ENCODE measurements at places on chromosomes 4 and X.
A peak's percentile ranks its signal among the peaks of the same experiment; 100 is the strongest.

DNA sequence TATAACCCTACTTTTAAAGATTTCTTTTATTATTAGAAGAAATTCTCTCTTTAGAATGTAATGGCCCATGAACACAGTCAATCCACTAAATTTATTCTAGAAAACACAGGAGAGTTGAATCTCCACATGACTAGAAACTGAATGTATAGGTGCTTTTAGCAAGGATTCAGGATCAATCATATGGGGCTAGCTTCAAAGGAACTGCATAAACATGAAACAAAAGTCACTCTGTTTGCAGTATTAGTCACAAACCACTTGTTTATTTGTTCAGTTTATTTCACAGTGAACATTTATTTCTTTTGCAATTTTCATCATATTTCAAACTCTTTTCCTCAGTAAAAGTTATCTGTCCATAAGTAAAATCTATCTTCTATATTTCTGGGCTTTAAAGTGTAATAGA lies 1604.6 kb downstream of the PCDH18 start:
- DNase-seq = no peak

- no peak for DNase-seq
These were observed 60.4 kb downstream of the CASP3 start for GRCh38 chr4:184588893-184589292.

DNA sequence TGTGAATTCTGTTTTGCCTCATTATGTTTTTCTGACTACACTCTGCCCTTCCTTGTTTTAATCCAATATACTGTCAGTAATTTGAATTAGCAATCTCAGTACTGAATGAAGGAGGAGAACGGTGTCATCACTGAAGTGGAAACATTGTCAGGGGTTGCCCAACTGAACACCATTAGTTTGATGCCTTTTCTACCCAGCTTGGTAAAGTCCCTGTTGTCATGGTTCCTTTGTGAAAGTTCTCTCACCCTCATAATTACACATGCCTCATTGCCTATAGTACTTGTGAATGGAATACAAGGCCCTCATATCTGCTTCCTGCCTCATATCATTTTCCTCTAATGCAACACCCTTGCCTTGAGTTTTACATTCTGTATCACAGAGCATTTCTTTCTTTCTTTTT lies 76.9 kb downstream of the RRAGB start:
- no peak for DNase-seq

DNA sequence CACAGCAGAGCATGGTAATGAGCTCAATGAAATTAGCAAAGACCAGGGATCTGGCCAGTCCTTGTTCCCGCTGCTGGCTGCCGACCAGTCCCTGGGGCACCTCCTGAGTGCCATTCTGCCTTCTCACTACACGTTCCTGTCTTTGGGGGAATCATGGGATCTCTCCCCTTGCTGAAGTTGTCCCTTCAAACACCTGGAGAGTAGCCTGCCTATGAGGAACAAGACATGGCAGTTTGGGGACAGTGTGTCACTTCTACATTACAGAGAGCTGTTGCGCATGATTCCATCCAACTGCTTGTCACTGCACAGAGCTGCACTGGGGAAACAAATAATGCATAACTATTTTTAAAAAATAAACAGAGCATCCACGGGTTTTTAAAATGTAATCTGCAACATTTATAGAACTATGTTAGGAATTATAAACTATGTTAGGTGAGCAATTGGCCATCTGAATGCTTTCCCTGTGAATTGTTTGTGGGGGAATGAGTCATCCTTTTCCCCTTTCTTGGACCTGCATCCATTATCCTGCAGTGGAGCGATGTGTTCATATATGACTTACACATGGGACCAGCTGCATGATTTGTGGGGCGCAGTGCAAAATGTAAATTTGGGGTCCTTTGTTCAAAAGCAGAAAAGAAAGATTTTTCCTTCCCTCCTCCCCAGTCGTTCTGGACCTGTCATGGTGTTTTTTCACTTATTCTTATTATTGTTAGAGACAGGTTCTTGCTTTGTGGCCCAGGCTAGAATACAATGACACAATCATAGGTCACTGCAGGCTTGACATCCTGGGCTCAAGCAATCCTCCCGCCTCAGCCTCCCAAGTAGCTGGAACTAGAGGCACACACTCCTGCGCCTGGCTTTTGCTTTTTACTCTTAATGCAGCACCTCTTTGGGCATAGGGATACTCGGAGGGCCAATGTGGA lies 115.0 kb upstream of the TBL1X start:
- no peak for DNase-seq

DNA sequence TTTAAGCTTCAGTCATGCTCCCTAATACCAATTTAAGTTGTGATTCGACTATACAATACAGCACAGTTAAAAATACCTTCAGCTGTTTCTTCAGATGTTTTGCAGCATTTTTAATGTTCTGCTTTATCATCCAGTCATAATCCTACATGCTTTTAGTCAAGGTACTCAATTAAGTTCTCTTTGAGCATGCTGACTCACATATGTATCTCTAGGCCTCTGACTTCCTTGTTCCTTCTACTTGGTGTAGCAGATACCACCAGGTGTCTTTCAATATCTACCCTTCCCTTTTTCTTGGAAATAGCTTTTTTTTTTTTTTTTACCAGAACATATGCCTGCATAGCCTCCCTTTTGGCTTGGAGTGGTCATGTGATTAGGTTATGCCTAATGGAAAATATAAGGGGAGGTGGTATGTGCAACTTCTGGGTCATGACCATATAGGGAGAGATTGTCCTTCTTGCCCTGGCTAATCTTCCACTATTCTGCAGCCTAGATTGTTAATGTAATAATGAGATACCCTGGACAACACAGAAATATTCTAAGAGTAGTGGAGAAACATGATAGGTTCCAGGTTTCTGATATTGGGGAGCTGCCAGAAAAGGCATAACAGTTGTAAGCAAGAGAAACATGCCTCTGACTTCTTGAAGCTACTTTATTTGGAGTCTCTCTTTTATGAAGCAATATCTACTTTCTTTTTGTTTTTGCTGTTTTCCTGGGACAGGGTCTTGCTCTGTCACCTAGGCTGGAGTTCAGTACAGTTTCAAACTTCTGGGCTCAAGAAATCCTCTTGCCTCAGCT lies 737.2 kb upstream of the SLIT2 start:
- no peak for DNase-seq

DNA sequence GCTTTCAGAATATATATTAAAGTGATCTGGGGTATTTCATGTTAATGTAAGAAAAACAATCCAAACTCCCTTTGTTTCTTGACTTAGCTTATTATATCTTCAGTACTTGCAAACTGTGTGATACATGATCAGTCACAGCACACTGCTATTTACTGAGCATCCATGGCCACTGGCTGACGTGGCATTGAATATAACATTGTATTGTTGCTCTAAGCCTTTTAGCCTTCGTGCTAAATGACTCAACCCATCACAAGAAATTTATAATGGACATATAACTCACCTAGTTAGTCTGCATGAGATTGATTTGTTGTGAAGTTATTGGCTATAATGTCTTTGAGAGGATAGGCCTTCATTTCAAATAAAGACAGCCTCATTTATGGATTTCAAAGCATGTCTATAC lies 642.6 kb downstream of the IL1RAPL1 start:
- no peak for DNase-seq

GRCh38 chr4:94635177-94635576 lies 122.6 kb upstream of the BMPR1B start:
- no peak for DNase-seq

DNA sequence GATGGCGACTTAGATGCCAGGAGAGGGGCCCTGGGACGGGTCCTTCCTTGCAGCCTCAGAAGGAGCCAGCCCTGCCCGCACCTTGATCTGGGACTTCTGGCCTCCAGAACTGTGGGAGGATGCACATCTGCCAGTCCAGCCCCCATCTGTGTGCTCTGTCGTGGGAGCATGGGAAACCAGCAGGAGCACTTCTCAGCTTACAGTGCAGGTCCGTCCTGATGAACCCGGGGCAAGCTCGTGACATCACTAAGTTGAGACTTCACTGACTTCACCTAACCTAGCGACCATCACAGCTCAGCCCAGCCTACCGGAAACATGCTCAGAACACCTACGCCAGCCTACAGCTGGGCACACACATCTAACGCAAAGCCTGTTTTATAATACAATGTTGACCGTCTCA lies 38.1 kb downstream of the ABLIM2 start:
- no peak for DNase-seq

GRCh38 chrX:45715748-45716147 lies 515.1 kb upstream of the DIPK2B start:
- no peak for DNase-seq

DNA sequence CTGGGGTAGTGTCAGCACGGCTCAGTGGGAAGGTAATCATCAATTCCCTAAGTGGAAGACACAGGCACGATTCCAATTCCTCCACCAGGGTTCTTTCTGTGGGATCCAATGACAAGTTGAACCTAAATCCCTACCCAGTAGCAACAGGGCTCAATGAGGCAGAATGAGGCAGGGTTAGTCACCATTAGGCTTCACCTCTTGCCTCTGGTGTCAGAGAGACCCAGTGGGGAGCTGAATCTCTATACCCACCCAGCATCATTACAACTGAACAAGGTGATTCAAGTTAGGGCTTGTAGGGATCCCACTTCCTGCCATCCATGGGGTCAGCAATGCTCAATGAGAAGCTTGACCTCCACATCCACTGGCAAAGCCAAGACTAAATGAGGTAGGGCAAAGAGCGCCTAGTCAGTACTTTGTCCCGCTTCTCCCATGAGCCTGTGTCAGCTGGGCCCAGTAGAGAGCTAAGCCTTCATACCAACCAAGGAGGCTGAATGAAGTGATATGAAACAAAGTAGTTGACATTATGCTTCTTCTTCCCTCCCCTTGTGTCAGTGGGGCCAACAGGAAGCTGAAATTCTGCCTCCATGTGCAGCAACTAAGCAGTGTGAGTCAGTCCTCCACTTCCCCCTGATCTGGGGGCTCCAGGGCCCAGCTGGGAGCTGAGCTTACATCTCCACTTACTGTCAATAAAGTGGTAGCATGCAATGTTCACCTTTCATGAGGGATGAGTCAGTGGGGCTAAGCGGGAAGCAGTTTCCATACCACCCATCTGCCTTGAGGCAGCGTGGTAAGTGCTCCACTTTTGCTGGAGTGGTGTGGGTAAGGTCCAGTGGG lies 36.4 kb upstream of the RBM41 start:
- DNase-seq = no peak

GRCh38 chrX:152637649-152638442 lies at the start of gene GABRQ:
GABRQ (plus strand) TSS chrX:152637895; CDS start chrX:152638203, 308 bp downstream.
- DNase-seq = no peak

- DNase-seq = no peak
These were observed 294.1 kb upstream of the SFRP2 start for GRCh38 chr4:154082760-154083535.

- no peak for DNase-seq
These were observed 37.4 kb upstream of the SMIM10L2A start for GRCh38 chrX:135384161-135384836.

GRCh38 chrX:28133763-28134162 lies 152.5 kb upstream of the DCAF8L1 start:
- no peak for DNase-seq

- peak; percentile 31 for DNase-seq
These were observed 63.6 kb downstream of the STARD8 start for GRCh38 chrX:68710870-68711576.

DNA sequence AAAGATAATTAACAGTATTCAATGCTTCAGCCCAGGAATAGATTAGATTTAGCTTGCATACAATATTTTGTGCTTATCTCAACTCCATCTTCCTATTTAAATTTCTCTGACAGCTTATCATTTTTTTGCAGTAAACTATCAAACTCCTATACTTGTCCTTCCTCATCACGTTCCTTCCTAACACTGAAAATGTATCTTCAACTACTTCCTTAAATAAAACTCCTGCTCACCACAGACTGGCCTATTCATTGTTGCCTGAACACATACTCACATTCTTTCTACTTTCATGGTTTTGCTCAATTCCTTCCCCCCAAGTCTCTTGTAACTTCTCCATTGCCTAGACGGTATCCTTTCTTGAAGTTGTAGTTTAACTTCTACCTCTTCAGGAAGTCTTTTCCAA lies 28.5 kb upstream of the PTPN13 start:
- no peak for DNase-seq

DNA sequence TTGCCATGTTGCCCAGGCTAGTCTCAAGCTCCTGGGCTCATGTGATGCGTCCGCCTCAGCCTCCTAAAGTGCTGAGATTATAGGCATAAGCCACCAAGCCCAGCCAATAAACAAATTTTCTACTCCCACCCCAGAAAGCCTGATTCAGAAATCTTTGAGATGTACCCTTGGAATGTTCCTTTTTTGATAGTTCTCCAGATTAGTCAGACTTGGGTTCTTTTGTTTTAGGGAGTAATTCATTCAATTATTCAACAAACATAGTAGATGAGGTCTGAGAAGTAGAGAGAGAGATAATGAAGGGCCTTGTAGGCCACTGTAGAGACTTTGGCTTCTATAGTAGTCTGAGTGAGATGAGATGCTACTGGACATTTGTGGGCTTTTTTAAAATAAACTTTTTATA lies 27.8 kb downstream of the RP2 start:
- DNase-seq = no peak

- no peak for DNase-seq
These were observed 90.4 kb downstream of the PCDH19 start for GRCh38 chrX:100319716-100320115.

- DNase-seq = no peak
These were observed 220.6 kb upstream of the ARSJ start for GRCh38 chr4:114200026-114200425.

DNA sequence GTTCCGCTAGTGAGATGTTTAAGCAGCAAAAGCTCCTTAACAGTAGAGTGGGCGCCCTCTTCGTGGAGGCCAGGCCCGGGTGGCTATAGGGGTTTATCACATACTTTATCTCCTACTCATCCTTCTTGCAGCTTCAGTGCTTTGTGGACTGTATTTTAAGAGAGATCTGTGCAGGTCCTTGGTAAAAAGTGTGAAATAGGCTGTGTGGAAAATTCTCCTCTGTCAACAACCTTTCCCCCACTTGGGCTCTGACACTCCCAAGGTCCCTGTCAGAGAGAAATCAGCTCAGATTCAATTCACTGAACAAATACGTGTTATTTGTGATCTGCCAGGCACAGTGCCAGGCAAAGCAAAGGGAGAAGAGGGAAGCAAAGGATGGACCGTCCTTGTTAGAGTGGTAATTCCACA lies 214.3 kb upstream of the PPARGC1A start:
- DNase-seq = no peak

- no peak for DNase-seq
These were observed 95.9 kb upstream of the DUSP21 start for GRCh38 chrX:44747969-44748368.

DNA sequence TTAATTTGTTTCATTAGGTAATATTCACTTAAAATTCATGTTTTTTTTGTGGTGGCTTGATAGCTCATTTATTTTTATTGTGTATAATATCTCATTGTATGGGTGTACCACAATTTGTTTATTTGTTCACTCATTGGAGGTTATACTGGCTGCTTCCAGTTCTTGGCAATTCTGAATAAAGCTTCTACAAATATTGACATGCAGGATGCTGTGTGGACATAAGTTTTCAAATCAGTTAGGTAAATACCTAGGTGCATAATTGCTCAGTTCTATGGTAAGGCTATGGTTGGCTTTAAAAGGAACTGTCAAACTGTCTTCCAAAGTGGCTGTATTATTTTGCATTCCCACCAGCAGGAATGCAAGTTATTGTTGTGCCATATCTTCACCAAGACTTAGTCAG lies 504.5 kb upstream of the GALNTL6 start:
- no peak for DNase-seq

- no peak for DNase-seq
These were observed 105.5 kb downstream of the PACRGL start for GRCh38 chr4:20805716-20806115.
